ENCODE measurements at places on chromosomes 2 and 18.

DNA sequence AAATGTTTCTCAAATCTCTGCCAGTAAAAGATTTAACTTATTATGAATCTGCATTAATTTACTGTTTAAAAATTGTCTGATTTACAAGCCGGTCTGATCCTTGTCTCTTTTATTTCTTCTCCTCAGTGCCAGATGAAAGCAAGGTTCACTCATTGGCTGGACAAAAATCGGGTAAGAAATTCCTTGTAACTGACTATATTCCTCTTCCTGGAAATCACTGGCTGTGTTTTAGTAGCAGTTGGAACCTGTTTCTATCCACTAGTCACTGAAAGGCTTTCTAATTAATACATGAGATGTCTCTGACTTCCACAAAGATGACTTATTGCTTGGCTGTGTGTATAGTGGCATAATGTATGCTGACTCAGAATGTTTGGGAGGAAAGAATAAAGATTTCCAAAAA is 436.6 kb upstream of the NRP2 start:
- no peak for DNase-seq

DNA sequence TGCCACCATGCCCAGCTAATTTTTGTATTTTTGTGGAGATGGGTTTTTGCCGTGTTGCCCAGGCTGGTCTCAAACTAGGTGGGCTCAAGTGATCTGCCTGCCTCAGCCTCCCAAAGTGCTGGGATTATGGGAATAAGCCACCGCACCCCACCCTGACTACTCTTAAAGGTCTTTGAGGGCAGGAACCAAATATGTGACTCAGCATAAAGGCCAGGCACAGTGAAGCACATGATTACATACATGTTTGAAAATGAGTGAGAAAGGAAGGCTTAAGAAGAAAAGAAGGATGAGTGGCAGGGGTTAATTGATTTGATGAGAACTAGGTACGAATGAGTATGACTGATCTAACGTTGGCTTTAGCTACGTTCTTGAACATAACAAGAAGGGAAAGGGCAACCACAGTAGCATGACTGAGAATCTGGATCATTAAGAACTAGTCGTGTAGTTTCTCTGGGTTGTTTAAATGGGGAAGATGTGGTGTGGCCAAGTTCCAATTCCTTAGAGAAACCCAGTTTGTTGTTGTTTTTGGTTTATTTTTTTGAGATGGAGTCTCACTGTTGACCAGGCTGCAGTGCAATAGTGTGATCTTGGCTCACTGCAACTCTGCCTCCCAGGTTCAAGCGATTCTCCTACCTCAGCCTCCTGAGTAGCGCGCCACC is 6.8 kb downstream of the RESP18 start:
- DNase-seq: no peak

DNA sequence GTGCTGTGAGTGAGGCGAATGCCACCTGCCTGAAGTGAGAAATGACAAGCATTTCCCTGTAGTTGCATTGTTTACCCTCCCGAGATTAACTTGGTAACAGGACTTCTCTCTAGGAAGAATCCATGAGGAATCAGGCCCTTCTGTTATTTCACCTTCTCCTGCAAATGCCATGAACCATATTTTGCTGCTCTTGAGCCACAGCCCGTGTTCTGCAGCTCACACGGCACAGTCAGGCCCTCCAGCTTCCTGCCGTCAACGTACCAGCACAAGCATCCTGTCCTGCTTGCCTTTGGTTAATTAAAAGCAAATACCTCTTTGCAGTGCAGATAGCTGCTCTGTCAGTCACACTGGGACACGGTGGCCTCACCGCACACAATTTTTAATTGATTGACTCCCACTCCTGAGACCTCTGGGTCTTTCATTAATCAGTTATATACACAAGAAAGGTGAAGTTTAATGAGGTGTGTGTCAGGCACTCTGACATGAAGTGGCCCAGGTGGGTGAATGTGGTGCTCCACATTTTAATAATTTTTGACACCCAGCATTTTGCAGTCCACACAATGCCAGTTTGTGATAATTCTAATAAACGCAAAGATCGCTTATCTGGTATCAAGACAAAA is 95.3 kb upstream of the ASB18 start:
- DNase-seq: no peak

DNA sequence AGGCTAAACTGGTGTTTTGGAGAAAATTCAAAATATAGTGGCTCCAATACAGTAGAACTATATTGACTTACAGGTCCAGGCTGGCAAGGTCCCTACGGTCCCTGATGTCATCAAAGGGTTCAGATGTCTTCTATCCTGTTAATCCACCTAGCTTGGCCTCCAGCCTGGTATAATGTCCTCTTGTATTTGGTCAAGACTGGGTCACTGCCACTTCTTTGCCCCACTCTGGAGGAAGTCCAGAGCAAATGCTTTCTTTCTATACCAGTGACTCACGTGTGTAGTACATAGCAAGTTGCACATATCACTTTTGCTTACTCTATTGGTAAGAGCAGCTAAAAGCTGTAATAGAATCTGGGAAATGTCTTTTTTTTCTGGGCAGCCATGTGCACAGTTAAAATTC is 80.8 kb downstream of the LCLAT1 start:
- DNase-seq: no peak

DNA sequence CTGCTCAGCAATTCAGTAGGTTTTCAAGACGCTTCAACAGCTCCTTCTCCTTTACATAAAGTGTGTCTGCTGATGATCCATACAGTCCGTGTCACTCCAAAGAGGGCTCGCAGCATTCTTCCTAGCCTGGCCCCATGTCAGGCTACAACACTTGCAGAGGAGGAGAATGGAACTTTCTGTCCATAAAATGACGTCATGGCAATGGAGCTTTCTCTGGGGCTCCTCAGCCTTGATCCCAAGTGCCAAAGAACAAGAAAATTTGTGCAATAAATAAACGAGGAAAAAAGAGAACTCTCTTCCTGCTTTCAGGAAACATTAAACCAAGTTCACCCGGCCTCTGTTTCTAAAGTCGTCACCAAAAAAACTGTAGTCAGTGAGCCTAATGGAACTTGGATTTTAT is 199.5 kb upstream of the MEIS1 start:
- DNase-seq: no peak

DNA sequence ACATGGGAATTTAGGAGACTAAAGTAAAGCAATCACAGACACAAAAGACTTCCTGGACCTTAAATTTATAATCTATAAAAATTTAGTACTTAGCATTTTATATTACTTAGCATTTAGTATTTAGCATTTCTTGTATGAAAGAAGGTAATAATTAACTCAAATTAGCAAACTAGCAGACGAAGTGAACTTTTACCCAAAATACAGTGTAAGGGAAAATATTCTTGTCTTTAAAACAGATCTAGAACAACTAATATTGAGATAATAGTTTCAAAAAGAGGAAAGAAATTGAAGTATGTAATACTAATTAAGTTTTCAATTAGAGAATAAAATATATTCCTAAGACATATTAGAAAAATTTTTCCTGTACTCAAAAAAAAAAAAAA is 134.5 kb upstream of the ZNF804A start:
- no peak for DNase-seq

- no peak for DNase-seq
Measured at GRCh38 chr2:159454185-159454584, 162.2 kb downstream of the BAZ2B start.

GRCh38 chr2:3260959-3261358 is 116.7 kb downstream of the EIPR1 start:
- DNase-seq: no peak

DNA sequence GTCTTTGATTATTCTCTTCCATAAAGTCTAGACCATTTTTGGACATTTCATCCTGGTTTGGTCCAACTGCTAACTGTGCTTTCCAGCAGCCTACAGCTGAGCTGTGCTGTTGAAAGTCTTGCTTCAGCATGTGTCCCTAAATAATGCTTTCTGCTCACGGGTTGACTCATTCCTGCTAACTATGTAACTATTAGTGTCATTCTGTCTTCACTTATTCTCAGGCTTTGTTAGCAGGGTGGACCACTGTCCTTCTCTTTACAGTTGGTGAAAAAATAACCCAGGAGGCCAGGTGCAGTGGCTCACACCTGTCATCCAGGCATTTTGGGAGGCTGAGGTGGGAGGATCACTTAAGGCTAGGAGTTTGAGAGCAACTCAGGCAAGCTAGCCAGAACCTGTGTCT is 8.9 kb downstream of the ADAM23 start:
- DNase-seq: no peak

- no peak for DNase-seq
Measured at GRCh38 chr18:10671441-10671840, 145.6 kb downstream of the NAPG start.

GRCh38 chr18:10085416-10085815 is 171.6 kb downstream of the VAPA start:
- no peak for DNase-seq

DNA sequence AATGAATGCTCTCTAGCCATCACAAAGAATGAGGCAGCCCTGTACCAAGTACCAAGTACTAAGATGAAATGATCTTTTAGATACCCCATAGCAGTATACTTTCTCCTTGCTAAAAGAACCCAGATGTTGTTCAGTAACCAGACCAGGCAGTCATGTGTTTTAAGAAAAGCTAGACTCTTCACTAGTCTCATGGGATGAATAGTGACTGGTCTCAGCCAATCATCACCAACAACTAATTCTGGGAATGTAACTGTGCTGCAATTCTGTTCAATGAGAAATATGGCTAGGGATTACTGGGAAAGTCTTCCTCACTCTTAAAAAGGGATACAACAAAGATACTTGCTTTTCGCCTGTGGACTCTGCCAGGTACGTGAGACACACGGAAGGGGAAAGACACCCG is 29.5 kb downstream of the MBOAT2 start:
- DNase-seq: no peak

DNA sequence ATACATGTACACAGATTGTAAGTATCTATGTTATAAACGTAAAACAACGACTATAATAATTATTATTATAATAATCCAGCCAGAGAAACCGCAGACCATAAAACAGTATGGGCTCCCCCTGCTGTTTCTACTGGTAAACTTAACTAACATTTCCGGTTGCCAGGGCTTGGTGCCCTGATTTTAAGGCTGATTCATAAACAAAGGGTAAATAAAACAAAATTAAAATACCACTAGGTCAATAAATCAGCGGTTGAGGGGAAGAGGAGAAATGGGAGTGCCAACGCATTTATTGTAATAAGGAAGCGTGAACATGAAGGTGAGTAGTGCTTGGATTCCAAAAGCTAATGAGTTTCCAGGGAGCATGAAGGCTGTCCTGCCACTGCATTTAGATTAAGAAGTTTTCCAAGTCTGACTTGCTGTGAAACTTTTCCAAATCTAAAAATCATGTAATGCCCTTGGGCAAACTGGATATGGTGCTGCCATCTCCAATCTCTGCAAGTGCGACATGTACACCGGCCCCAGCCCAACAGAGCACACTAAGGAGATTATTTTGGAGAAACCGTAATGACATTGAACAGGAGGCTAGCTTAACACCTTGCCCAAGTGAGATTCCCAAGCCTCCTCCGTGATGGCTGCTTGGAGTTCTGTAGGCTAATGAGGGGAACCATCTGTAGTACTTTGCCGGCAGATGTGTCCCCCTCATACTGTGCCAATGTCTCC is 50.7 kb upstream of the HNRNPA3 start:
- no peak for DNase-seq

- no peak for DNase-seq
Measured at GRCh38 chr18:8176109-8176508, 433.1 kb upstream of the RAB12 start.

- DNase-seq: no peak
Measured at GRCh38 chr2:222439692-222440091, 15.3 kb downstream of the SGPP2 start.

GRCh38 chr2:238138331-238139195 is at the start of gene KLHL30:
KLHL30 (plus strand) TSS chr2:238138668; CDS start chr2:238140755, 2,087 bp downstream.
- no peak for DNase-seq

- no peak for DNase-seq
Measured at GRCh38 chr18:24404591-24404990, 7.0 kb upstream of the OSBPL1A start.

DNA sequence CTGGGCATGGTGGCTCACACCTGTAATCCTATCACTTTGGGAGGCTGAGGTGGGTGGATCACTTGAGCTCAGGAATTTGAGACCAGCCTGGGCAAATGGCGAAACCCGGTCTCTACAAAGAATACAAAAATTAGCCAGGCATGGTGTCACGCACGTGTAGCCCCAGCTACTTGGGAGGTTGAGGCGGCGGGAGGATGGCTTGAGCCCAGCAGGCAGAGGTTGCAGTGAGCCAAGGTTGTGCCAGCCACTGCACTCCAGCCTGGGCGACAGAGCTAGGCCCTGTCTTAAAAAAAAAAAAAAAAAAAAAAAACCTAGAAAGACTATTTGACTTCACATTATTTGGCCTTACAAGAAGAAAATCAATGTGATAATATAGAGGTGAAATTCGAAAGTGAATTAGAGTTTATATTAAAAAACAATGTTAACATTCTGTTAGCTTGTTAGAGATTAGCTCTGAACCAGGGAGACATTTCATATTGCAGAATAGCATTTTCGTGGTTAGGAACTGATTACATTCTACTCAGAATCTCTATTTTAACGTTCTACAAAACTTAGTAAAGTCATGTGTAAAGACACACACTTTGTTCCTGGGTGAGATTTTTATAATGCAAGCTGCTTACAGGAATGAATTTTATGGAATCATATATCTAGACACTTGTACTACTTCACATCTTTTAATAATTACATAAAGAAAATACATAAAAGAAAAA is 120.5 kb downstream of the THADA start:
- no peak for DNase-seq

- no peak for DNase-seq
Measured at GRCh38 chr18:21331065-21331464, 89.0 kb downstream of the GREB1L start.

DNA sequence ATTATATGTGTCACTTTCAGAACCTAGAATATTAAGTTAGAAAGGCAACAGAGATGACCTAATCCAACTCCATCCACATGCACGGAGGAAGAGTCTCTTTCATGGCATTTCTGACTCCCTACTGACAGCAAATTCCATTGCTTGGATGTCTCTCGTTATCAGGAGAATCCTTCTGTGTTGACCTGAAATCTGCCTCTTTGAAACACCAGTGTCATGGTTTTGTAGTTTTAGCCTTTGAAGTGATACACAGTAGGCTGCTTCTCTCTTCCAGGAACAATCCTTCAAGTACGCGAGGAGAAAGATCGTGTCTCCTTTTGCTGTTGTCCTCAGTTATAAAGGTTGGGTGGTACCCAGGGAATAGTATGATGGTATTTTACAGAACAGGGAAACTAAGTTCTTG is 201.9 kb upstream of the RASGRP3 start:
- DNase-seq: no peak

- no peak for DNase-seq
Measured at GRCh38 chr18:51038110-51038509, 8.1 kb downstream of the SMAD4 start.

- DNase-seq: peak; percentile 81
Measured at GRCh38 chr2:26847655-26848335, at the start of gene DPYSL5. DPYSL5 (plus strand) TSS chr2:26848132; CDS start chr2:26898500, 50,368 bp downstream.

GRCh38 chr2:232885264-232885961 is 15.3 kb downstream of the SNORC start:
- no peak for DNase-seq

DNA sequence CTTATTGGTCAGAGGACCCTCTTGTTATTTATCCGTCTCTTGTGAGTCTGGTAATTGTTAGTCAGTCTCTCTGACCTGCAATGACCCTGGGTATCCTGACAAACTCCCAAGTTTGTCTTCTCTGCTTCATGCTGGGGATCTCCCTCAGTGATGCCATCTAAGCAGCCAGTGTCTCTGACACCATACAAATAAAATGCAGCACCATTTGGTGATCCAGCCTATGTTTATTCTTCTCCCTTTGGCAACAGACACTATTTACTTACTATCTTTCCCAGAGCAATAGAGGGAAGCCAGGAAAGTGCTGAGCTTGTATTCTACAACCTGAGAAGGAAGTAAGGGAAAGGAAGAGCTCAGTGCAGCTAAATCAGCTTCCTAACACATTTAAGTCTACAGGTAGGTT is 15.9 kb downstream of the SERPINE2 start:
- DNase-seq: no peak

- DNase-seq: no peak
Measured at GRCh38 chr2:182716650-182716979, 558 bp downstream of the DNAJC10 start.
